ENCODE measurements at places on chromosomes 6 and 20. TPM values are rescaled to one million over a fixed set of nuclear protein-coding genes. Genes with fewer than 3 reads are reported as not detected.

GRCh38 chr6:7827142-7827541 lies 83.4 kb downstream of the TXNDC5 start:
- no peak for DNase-seq

- DNase-seq: no peak
Measured at GRCh38 chr6:160135907-160136655, 14.5 kb downstream of the SLC22A1 start.

DNA sequence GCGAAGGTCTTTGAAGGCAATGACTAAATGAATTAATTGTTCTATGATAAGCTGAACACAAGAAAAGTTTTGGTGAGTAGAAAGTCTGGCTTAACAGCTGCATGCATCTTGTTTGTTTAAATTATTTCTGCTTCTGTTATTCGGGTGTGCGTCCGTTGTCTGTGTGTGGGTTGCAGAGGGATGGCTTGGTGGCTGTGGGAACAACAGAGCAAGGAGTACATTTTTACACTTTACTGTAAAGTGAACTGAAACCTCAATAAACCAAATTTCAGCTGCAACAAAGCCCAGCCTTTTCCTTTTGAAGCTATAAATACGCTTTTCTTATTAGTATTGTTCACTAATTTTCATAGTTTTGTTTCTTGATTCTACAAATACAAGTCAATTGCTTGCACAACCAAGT lies 3.5 kb upstream of the LAMP5 start:
- no peak for DNase-seq

FKBP1C gene
- not detected for total RNA-seq

SCGN gene
- total RNA-seq: 1.2 TPM

RFX6 gene
- not detected for total RNA-seq

GRCh38 chr20:45500022-45500421 lies 15.4 kb downstream of the SPINT3 start:
- DNase-seq: no peak

MCHR2 gene
- not detected for total RNA-seq

DNA sequence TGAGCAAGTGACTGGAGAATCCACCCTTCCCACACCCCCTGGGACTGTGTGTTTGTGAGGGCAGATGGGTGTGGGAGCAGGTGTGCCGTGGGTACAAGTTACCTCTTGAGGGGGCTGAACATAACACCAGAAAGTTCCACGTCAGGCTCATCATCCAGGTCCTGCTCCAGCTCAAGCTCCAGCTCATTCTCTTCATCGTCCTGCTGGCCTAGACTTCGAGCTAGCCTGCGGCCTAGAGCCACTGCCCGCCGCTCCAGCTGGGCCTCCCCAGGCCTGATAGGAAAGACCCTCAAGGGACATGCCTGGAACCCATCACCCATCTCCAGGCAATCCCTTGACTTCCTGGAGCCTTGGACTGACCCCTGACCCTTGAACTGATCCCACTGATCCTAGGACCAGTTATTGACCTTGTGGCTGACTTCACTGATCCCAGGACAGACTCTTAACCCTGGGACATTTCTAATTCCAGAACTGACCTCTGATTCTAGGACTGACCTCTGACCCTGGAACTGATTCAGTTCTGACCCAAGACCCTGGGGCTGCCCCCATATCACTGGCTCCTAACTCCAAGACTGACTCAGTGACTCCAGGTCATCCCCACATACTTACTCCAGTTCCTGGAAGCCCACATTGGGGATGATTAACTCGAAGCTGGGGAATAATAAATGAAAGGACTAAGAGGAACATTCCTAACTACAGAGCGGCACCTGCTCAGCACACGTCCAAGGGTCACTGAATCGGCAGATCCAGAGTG lies 11.8 kb upstream of the SPAG4 start:
- no peak for DNase-seq

DNA sequence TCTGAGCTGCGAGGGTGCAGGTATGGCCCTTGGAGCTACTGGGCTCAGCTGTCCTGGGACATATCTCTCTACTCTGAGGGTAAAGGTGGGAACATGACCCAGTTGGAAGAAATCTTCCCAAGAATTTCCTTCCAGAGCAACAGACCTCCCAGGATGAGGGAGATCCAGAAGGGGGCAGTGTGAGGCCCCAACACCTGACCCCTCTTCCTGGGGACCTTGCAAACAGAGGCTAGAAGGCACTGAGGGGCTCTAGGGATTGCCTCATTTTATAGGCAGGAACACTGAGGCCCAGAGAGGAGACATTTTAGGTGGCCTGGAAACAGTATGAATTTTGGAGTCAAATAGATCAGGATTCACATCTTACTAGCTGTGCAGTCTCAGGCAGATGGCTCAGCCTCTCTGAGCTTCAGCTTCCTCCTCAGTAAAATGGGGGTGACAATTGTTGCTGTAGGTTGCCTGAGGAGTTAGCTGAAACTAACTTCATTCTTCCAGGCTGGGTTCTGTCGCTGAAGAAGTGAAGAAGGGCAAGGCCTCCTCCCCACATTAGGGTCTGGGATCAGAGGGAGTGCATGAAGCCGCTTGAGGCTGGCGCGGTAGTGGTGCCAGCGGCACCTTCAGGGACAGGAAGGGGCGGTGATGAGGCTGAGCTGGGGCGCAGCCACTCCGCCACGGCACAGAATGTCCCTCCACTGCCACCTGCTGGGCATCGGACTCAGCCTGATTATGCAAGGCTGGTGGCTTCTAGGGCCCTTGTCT lies 11.4 kb downstream of the KCNK17 start:
- DNase-seq: peak; percentile 91

GRCh38 chr20:61492065-61492464 lies 240.0 kb downstream of the CDH4 start:
- DNase-seq: no peak

GRCh38 chr20:39800111-39800510 lies 838.0 kb downstream of the DHX35 start:
- DNase-seq: no peak

MAS1 gene
- not detected for total RNA-seq

DNA sequence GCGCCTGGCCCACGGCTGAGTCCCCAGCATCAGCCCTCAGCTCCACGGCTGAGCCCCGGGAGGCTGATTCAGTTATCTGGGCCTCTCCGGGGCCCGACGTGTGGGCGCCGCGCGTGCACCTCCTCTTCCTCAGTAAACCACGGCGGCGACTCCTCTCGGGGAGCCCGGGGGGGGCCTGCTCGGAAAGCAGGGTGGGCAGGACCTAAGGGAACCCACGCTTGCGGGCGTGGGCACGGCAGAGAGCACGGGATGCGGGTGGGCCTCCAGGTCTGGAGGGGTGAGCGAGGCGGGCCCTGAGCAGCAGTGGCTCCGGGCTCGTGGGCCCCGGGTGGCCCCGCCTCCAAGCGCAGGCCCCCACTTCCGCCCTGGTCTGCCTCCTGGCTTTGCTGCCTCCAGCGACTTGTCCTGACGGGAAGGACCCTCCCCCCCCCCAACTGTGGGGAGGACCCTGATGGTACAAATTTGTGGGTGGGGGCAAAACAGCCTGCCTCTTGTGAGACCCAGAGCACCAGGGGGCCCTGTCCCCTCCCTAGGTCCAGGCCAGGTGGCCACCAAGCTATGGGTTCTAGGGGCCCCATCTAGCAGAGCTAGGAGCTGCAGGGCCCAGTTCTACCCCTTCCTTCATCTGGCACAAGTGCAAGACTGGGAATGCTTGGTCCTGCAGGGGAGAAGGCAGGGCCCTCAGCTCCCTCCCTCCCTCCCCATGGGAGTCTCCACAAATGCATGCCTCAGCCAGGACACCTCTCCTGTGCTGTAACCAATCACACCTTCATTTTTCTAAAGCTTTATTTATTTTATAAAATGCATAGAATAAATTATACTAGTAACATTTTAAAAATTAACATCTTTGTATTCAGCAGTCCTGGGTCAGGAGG lies 16.9 kb downstream of the UCKL1 start:
- no peak for DNase-seq

DNA sequence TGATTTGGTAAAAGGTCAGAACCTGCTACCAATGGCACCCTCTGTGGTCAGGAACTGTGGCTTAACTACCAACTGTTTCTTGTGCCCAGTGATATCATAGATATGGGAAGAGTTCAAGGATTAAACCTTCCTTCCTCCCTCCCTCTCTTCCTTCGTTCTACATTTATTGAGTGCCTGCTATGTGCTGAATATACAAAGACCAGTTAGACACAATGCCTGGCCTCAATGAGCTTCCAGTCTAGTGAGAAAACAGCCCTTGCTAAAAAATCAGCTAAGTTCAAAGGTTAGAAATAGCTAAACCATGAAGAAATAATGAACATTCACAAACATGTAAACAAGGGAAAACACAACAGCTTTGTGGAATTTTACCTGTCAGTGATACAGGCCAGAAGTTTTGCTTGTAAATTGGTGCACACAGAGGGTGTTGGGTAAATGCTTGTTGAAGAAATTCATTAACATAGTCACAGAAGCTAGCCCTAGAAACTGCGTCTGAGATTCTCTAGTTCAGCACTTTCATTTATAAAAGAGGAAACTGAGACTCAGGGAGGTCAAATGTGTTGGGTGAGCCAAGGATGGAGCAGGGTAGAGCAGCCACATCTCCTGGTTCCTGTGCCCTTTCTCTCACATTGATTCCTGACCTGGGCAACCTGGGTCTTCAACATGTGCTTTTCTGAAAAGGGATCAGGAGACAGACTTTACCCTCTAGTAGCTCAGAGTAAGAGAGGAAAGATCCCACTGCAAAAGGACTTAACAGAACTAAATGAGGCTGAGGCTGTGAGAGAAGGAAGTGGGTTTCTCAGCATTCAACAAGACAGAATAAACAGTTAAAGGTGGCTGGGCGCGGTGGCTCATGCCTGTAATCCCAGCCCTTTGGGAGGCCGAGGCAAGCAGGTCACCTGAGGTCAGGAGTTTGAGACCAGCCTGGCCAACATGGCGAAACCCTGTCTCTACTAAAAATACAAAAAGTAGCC lies 14.4 kb upstream of the FOXO3 start:
- no peak for DNase-seq

GDAP1L1 gene
- 111 TPM for total RNA-seq

DNA sequence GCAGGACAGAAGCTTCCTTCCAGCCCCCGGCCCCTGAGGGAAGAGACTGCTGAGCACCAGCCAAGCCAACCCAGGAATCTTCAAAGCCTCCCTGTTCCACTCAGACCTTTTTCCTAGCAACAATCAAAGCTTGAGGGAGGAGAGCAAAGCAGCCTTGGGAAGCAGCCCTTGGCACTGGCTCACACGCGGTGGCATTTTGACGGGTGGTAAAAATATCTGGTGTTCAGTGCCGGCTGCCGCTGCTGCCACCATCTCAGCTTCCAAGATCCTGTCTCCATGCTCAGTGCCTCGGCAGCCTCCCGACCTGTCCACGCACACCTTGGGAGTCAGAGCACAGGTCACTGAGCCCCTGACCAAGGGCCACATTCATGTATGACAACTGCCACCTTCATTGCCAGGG lies 170.1 kb downstream of the LRFN2 start:
- no peak for DNase-seq

DNA sequence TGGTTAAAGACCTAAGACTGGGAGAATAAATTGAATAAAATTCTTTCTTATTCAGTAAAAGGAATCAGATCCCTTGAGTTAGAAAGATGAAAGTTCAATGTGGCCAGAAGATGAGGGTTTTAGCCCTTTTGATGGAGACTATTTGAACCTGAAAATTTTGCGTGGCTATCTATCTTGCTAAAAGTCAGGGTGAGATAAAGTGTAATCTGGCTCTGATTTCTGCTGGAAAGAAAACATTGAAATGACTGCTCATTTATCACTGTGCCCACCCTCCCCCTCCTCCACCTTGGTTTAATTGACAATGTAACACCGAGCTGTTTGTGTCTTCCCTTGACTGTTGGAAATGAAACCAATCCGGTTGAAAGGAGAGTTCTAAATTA lies 32.9 kb upstream of the TCF21 start:
- no peak for DNase-seq

DNA sequence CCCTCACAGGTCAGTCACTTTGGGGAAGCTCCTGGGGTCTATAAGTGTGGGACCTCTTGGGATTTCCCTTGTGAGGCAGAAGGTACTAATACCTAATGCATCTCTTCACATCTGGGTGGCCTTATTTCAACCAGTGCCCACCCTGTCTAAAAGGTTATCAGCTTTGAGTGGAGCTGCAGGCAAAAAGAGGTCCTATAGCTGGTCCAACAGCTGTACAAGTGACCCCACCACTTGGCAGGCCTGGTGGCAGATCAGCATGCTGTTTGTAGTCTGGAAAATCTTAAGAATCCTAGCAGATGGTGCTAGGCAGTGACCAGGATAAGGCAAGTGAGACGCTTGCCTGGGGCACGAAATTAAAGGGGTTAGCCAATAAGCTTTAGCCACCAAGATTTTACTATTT lies 51.6 kb upstream of the GTSF1L start:
- DNase-seq: no peak

GRCh38 chr6:11761744-11762620 lies 16.6 kb downstream of the ADTRP start:
- no peak for DNase-seq

CGA gene
- total RNA-seq: not detected

- DNase-seq: no peak
Measured at GRCh38 chr6:149154261-149154821, 163.2 kb upstream of the TAB2 start.

GRCh38 chr6:163940705-163941623 lies 526.4 kb downstream of the QKI start:
- no peak for DNase-seq

GRCh38 chr6:121838842-121839241 lies 403.4 kb downstream of the GJA1 start:
- DNase-seq: no peak

BPI gene
- not detected for total RNA-seq

- no peak for DNase-seq
Measured at GRCh38 chr6:26475823-26476729, 18.3 kb downstream of the BTN2A1 start.

PLG gene
- not detected for total RNA-seq

CST2 gene
- total RNA-seq: not detected

GLP1R gene
- not detected for total RNA-seq

GRCh38 chr20:23632711-23633573 lies 4.8 kb downstream of the CST3 start:
- peak; percentile 49 for DNase-seq

VTA1 gene
- total RNA-seq: 34.0 TPM

- DNase-seq: no peak
Measured at GRCh38 chr20:49790077-49790798, 22.4 kb upstream of the SLC9A8 start.

DNA sequence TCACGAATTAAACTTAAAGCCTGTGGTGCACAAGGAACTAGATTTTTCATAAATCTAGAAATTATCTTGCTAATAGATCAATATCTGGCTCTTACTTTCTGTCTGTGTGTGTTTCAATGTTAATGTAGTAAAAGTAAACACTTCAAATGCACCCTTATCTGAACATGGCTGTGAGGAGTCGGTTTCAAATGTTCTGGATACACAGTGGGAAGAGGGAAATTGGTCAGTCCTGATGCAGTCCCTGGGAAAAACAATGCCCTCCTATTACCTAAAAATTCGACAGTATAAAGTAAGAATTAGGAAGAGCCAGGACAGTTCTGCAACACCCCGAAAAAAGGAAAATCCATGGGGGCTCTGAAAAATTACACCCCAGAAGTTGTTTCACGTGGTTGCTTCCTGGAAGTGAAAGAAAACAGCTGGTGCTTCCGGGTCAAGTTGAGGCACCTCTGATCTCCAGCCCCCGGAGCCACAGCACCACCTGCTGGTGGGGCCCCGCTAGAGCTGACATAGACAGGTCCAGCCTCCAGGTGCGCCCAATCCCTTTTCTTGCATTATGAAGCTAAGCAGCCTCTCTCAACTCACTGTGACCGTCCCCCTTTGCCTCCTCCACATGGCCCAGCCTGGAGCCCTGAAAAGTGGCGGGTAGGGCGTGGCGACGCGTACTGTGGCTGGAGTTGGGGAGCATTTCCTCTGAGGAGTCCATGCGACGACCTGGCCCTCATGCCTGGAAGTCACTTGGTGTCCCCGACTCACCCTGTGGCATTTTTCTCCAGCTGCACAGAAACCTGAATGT lies 8.3 kb downstream of the SEMG2 start:
- no peak for DNase-seq

- DNase-seq: peak; percentile 70
Measured at GRCh38 chr6:27693766-27694546, 218.2 kb downstream of the OR2B2 start.
